ENCODE measurements at places on chromosomes 1 and 21.

- no peak for DNase-seq
Observed at GRCh38 chr1:114061121-114061830, 82.0 kb downstream of the OLFML3 start.

DNA sequence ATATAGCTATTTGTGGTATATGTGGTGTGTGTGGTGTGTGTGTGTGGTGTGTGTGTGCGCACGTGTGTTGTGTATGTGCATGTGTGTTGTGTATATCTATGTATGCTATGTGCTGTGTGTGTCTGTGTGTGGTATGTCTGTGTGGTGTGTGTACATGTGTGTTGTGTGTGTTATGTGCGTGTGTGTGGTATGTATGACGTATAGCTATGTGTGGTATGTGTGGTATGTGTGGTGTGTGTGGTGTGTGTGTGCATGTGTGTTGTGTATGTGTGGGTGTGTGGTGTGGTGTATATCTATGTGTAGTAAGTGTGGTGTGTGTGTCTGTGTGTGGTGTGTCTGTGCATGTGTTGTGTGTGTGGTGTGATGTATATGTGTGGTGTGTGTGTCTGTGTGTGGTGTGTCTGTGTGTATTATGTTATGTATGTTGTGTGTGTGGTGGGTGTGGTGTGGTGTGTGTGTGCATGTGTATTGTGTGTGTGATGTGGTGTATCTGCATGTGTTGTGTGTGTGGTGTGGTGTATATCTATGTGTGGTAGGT is 59.8 kb downstream of the EDN2 start:
- DNase-seq = no peak

DNA sequence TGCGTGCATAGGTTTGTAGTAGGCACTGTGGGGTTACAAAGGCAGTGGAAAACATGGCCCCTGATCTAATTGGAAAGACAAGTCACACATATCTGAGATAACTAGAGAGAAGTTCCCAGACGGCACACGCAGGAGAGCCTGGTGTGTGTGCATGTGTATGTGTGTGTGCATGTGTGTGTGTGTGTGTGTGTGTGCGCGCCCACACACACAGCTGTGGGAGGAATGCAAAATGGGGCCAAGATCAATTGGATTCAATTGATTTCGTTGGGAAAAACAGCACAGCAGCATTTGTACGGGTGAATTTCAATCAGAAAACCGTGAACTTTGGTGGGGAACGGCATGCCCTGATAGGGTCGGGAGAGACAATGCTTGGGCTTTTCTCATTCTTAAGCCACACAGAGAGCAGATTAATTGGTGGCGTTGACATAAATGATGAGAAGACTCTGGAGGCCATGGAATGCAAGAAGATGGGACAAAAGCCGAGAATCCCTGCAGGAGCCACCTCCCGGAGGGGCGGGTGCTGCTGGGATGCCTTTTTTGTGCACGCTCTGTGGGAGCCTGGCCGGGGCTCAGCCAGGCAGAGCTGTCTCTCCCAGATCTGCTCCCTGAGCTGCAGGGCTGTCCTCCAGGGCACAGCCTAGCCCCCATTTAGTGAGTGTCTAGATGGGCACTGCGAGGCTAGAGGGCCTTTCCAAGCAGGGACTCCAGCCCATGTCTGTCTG is 322.0 kb downstream of the CAMTA1 start:
- DNase-seq = no peak

GRCh38 chr21:26469789-26470188 is 103.3 kb downstream of the CYYR1 start:
- peak; percentile 69 for DNase-seq
